NAMALWA (cell line): ENCODE measurements at places on chromosomes 2 and 18.

DNA sequence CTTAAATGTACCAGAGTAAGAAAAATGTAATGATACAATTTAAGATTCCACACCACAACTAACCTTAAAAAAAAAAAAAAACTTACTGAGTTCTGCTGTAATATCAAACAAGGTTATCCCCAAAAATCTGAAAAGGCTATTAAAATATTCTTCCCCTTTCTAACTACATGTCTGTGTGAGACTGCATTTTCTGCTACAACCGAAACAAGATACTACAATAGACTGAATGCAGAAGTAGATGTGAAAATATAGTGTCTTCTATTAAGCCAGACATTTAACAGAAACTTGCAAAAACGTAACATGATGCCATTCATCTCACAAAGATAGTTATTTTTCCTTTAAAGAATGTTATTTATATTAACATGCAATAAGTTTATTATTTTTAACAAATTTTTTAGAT is 16.2 kb downstream of the SS18 start:
- no peak for DNase-seq

GRCh38 chr2:121459291-121459690 is 71.4 kb upstream of the RNU4ATAC start:
- DNase-seq: no peak

DNA sequence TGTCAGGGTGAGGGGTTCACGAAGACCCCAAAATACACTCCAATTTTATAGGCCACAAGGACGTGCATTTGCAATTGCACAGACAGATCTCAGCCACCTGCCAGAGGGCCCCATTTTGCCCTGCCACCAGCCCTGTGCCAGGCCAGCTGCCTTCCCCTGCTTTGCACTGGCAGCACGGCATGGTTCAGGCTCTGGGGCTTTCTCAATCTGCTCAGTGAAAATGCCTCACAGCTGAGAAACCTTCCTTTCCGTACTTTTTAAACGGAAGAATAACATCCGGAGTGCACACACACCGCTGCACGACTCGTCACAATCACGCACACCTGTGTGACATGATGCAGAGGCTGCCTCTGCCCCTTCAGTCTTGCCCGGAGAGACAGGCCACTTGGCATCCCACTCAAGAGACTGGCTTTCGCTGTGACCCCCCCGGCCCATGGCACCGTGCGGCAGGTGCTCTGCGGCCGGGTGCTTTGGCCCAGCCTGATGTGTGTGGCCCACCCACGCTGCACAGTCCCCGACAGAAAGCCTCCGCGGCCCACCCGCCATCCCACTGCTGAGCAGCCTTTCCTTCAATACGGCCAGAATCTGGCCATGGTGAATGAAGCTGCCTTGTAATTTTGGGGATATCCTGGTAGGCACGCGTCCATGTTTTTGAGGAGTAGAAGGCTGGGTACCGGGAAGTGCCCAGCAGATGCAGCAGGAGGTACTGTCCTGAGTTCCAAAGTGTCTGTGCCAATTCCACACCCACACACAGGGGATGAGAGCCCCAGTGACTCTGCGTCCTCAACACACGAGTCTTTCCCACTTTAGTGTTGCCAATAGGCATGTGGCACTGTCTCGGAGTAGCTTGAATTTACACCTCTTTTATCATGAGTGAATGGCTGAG is 88.8 kb downstream of the USP40 start:
- DNase-seq: no peak

DNA sequence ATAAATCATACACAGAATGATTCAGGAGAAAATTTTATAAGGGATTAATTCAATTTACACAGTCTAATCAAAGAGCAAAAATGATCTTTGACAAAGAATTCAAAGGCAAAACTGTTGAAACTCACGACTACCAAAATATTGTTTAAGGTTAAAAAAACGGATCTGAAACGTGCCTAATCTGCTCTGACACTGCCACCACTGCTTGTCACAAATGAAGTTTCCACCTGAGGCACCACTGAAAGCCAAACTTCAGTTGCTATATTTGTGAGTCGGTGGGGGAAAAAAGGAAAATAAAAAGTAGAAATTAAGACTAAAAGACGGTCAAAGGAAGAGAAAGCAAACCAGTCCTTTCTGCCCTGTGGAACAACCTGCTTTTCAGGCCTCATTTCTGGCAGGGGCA is 140.6 kb upstream of the DNMT3A start:
- DNase-seq: peak; percentile 9

DNA sequence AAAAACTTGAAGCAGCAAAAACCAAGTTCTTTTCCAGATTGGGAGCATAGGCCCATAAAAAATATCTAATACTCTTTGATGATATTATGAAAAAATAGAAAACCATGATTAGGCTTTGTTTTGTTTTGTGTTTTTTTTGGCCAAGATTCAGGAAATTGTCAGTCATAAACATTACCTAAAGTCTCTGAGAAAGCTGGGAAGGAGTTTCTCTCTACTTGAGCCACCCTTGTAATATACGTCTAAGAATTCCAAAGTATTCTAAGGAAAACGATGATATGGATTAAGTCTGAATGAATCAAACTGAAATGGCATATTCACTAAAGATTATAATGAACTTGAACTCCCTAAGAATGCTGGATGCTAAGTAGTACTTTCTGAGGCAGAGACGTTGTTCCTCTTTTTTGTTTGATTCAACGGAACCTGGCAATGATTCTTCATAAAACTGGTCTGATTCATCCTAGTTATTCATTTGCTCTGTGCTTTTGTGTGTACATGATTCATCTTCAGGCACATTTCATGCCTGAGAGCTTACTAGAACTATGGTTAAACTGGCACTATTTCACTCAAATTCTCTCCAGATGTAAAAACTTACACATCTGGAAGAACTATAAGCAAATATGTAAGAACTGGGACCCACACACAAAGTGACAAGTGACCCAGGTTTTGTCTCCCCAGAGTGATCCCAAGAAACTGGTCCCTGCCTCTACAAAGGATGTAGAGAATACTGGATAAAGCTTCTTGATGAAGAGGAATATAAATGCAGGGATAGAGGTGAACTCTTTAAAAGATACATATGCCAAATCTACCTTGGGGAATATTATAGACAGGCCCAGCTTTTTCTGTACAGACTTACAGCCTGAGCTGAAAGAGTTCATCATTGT is 159.7 kb downstream of the DOCK10 start:
- no peak for DNase-seq

- DNase-seq: no peak
Observed at GRCh38 chr2:185610301-185610700, 128.3 kb upstream of the FSIP2 start.

DNA sequence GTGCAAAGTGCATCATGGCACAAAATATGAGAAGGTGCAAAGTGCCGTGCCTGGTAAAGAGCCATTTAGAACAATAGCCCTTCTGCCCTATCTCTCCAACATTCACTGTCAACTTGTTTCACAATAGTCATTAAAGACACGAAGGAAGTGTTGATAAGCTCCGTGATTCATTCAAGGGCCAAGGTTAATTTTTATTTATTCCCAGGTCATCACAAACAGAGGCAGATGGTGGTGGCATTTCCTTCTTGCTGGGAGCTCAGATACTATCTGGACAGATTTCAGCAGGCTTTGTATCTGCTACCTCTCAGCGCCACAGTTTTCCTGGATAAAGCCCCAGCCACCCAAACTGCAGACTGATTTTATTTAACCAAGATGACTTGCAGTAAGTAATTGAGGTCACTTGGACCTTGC is 309.3 kb downstream of the ZNF521 start:
- no peak for DNase-seq

DNA sequence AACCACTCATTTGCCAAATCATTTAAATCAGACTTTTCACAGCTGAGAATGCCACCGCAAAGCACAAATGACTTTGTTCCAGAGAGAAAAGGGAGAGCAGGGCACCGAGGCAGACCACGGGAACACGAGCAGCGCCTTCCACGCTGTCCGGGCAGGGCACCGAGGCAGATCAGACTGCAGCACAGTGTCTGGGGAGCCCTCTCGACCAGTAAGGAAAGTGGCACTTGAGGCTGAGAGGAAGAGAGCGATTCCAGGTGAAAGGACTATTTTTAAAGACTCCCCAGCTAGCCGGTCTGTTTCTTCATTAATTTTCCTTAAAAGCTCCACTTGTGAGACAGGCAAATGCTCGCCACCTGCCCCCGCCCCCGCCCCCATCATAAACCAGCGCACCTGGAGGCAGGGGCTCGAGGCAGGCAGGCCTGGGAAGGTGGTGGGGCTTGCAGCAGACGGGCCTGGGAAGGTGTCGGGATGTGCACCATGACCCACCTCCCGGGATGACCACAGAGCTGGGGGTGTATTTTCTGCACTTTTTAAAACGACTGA is 80.9 kb upstream of the CTDP1 start:
- DNase-seq: no peak

GRCh38 chr2:17363846-17364245 is 154.4 kb downstream of the RAD51AP2 start:
- DNase-seq: no peak

DNA sequence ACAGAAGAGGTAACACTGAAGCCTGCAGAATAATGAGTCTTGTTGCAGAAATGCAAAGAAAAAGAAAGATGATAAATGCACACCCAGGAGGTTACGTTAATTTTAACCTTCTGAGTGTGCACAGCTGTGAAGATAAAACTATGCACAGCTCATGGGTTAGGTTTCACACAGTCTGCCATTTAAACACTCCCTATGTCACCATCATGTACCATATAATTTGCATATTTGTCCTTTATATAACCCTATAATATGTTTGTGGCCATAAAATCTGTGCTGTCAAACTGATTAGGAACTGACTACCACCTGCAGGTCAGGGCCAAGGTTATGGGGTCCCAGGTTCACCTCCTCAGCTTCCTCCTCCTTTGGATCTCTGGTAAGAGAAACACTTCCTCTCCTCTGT is 205.5 kb downstream of the RPIA start:
- DNase-seq: peak; percentile 63

- DNase-seq: no peak
Observed at GRCh38 chr18:21463718-21464117, 136.8 kb downstream of the ESCO1 start.

GRCh38 chr2:152548996-152549395 is 168.3 kb downstream of the PRPF40A start:
- no peak for DNase-seq

- no peak for DNase-seq
Observed at GRCh38 chr2:143252138-143252907, 123.1 kb downstream of the ARHGAP15 start.

GRCh38 chr18:26868968-26869586 is 3.6 kb upstream of the AQP4 start:
- DNase-seq: no peak

- DNase-seq: no peak
Observed at GRCh38 chr18:70359071-70359470, 70.2 kb downstream of the SOCS6 start.

GRCh38 chr2:188557081-188557480 is 265.4 kb downstream of the GULP1 start:
- DNase-seq: no peak

- no peak for DNase-seq
Observed at GRCh38 chr2:203859030-203859789, 8.4 kb upstream of the CTLA4 start.

- DNase-seq: no peak
Observed at GRCh38 chr2:178412047-178412446, 38.9 kb downstream of the PRKRA start.

- no peak for DNase-seq
Observed at GRCh38 chr2:8518979-8519668, 162.7 kb upstream of the ID2 start.

DNA sequence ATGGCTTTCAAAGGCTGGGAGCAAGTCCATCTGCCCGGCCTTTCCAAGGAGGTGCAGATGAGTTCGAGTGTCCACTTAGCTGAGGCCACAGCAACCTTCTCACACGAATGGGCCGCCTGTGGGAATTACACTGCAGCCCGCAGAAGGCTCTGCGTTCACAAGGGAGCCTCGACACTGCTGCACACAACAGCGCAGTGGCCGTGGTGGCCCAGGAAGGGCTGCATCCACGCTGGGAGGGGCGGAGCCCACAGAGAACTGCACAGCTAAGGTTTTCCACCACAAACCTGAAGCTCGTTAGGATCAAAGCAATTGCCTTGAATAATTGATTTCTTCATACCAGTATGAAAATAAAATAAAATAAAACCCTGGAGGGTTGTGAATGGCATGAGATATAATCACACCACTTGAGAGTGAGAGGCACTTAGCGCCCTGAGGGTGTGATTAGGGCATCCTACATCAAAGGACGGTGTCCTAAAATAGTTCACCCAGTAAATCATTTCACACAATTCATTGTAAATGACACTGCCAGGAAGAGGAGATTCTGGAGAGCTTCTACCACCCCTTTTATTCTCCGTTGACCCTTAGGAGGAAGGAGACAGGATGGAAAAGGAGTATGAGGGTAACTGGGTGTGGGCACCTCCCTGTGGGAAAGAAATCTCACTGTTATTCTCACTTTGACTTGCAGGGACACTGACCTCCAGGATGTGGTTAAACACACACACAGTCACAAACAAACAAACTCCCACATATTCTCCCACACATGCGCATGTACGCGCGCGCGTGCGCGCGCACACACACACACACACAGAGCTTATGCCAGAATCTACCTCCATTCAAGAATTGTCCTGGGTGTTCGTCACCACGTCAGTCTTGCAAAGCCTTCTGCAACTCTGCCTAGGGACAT is 256.6 kb upstream of the ID2 start:
- no peak for DNase-seq

DNA sequence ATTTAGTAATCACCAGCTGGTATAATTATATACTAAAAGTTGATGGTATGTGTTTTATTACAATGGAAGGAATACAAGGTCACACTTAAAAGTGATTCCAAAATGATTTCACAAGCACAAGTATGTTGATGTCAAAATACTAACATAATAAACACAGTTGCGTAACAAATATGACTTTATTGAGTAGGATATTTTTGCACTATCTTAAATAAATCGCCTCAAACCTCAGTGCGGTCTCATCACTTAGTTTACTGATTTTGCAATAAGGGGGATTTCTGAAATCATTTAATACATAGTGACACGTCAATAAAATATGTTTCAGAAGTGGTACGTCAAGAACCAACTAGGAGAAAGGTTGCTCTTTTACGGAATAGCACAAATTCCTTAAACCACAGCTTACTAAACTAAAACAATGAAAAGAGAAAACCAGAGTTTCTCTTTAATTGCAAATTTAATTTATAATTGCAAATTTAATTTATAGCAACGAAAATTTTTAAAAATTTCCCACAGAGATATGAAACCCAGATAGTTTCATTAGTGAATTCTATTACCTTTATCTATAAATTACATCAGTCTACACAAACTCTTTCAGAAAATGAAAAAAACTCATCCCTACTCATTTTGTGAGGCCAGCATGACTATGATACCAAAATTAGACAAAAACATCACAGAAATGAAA is 304.0 kb upstream of the REG3G start:
- DNase-seq: no peak

DNA sequence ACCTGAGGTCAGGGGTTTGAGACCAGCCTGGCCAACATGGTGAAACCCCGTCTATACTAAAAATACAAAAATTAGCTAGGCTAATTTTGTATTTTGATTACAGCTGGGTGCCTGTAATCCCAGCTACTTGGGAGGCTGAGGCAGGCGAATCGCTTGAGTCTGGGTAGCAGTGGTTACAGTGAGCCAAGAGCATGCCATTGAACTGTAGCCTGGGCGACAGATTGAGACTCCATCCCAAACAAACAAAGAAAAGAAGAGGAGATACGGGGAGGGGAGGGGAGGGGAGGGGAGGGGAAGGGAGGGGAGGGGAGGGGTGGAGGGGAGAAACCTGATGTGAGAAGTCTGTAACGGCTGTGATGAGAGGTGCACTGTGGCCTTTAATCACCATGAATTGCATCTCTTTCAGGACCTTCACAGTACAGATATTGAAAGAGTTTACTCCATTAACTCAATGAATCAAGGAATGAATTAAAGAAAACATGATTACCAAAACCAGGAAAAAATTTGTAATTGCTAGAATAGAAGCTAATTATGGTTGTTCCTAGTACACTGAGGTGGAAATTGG is 135.3 kb downstream of the CALCRL start:
- DNase-seq: no peak
